ENCODE measurements at places on chromosomes 1 and 21.

- no peak for DNase-seq
Observed at GRCh38 chr1:146021622-146022402, at the start of gene HJV. TSS of gene HJV (minus strand) at chr1:146021735. CDS start at chr1:146020231, 1,504 bp downstream.

DNA sequence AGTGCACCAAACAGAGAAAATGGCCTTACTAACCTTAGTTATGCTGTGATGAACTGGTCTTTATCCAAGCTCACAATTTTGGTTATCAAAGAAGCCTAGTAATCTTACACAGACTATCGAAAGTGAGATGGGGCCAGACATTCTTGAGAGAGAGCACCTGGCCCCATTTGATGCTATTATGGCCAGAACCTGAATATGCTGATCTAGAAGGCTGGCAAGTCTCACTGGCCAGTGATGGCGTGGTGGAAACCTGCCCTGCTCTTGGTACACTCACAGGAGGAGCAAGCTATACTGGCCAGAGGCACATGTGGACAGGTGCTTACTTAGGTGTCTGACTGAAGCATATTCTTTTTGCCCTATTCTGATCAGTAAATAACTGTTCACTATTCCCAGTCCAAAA is 357.8 kb upstream of the ZRANB2 start:
- DNase-seq: no peak

DNA sequence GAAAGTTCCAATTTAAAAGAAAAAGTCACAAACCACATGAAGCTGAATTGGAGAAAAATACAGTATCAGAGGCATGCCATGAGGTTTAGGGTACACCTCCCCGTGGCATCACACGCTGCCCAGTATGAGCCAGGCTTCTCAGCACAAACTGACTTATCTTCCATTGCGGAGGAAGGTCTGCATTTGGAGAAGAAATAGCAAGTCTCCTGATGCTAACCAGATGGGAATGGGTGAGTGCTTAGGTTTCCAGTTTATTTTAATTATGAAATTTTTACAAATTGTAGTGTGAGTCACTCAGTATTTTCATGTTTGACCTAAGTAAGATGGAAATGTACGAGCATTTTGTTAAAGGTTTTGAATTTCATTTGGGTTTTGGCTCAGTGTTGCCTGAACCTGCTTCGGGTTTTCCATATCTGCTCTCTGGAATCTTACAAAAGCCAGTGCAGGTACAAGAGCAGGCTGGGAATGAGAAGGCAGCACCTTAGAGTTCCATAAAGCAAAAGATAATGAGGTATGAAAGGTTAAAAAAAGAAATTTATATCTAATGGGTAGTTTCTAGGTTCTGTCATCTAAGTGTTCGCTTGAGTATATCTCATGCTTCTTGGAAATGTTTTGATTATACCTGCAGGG is 213.9 kb downstream of the PATJ start:
- DNase-seq: no peak

DNA sequence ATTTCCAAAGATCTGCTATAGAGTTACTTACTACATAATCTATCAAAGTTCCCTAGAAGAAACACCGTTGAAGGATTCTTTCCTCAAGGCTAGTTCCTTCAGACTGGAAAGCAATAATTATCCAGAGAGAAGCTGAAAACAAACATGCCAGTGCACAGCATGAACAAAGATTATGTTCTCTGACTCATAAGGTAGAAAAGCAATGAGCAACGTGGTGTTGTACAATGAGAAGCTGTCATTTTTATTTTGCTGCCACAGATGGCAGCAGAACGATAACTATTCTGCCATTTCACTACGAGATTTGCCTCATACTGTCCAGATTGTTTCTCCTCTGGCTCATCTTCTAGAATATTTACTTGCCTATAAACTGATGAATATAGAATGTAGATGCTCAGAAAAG is 10.7 kb downstream of the EXTL2 start:
- no peak for DNase-seq

DNA sequence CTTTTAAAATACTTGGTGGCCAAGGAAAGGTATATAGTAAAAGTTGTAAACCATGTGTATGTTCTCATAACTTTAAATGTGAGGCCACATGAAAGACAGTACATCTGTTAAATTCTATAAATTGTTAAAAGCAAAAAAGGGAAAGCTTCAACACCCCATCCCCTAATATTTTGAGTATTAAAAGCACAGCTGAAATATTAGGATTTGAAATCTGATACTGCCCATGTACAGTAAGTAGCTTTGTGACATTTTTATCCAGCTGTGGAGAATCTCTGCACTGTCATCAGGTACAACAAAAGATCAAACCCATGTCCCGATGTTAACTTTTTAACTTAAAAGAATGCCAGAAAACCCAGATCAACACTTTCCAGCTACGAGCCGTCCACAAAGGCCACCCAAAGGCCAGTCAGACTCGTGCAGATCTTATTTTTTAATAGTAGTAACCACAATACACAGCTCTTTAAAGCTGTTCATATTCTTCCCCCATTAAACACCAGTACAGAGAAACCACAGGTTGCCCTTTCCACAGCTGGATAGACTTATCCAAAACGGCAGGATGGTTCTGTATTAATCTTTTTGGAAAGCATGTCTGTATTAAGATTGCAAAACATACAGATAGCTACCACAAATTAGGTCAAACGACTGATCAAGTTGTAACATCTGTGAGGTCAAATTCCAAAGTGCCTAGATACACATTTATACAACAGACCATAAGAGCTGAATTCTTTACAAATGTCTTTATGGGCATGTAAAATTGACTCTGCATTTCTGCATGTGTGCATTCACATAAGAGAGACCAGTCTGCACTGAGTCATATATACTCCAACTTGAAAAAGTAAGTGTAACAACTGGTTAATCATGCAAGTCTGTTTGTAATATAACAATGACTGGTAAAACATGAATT is 5.2 kb downstream of the IRF2BP2 start:
- DNase-seq: no peak

GRCh38 chr21:35751171-35751570 is 309.2 kb downstream of the SETD4 start:
- DNase-seq: no peak

DNA sequence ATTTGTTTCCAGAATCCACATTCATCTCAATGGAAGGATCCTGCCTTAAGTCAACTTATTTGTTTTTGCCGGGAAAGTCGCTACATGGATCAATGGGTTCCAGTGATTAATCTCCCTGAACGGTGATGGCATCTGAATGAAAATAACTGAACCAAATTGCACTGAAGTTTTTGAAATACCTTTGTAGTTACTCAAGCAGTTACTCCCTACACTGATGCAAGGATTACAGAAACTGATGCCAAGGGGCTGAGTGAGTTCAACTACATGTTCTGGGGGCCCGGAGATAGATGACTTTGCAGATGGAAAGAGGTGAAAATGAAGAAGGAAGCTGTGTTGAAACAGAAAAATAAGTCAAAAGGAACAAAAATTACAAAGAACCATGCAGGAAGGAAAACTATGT is 2.6 kb downstream of the GADD45A start:
- no peak for DNase-seq

DNA sequence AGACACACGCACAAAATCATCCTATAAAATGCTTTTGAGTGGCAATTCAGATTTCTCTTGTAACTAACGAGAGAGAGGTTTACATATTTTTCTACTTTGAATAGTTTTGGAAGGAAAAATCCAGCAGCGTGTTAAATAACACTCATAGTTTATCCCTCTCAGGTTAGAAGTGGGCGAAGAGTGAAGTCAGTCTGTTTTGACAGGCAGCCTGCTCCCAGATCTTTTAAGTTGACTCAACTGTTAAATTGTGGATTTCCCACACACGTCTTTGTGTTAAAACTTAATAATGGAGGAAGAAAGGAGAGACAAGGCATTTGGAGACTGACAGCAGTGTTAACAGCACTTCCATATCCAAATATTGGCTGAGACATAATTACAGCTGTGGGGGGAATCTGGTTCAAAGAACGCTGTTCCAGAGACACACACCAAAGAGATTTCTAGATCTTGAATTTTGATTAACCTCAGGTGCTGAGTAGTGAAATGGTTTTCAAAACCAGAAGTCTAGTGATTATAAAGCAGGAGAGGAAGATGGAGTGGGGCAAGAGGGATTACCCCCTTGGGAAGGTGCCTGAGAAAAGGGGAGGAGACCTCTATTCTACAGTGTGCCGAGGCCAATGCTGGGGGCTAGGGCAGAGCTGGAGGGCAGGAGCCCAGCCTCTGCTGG is 2.7 kb downstream of the MAPKAPK2 start:
- DNase-seq: no peak

- no peak for DNase-seq
Observed at GRCh38 chr1:225824533-225824941, 14.6 kb downstream of the EPHX1 start.

DNA sequence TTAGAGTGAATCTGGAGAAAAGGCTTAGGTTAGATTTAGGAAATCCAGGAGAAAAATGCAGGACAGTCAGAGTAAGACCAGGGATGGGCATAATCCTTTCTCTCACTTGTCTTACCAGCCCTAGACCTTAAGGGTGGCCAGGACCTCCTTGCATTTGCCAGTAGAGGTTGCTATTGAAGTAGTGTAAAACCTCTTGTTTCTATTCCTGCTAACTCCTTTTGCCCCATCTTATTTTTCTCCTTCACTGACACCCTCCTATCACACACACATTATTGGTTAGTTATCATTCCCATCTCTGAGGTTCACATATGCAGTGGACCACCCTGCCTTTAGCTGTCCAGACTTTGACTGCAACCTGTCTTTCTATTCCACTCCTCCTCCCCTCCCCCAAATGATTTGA is 75.0 kb upstream of the MACF1 start:
- DNase-seq: no peak

DNA sequence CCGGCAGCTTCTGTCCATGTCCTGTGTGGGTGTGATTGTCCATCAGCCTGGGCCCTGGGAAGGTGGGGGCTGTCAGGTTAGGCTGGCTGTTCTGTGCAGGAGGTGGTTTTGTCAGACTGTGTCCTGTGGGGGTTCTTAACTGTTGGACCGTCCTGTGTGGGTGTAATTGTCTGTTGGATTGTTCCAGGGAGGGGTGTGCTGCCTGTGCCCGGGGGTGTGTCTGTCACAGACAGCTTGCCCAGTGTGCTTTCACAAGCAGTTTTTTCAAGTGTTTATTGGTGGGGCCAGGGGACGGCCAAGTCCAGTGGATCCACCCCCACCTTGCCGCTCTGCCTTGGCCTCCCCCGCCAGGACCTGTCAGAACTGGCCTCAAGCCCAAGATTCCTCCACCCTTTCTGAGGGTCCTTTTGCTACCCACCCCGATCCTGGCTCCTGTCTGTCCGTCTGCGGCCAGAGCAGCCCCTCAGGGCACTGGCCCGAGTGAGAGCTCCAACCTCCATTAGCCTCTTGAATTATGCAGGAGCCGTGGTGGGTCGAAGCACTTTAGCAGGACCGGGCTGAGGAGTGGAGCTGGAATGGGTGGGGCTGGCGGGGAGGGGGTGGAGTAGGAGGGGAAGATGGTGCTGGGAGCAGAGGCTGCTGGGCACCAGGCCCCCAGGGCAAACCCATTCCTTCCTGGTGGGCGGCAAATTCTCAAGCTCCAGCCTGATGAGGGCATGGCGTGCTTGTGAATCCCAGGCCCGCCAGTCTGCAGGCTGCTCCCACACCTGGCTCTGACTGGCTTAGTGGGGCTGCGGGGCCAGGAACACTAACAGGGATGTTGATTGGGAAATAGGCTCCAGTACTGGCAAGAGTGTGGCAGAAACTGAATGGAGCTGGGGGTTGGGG is 47.2 kb downstream of the PTPRF start:
- no peak for DNase-seq

DNA sequence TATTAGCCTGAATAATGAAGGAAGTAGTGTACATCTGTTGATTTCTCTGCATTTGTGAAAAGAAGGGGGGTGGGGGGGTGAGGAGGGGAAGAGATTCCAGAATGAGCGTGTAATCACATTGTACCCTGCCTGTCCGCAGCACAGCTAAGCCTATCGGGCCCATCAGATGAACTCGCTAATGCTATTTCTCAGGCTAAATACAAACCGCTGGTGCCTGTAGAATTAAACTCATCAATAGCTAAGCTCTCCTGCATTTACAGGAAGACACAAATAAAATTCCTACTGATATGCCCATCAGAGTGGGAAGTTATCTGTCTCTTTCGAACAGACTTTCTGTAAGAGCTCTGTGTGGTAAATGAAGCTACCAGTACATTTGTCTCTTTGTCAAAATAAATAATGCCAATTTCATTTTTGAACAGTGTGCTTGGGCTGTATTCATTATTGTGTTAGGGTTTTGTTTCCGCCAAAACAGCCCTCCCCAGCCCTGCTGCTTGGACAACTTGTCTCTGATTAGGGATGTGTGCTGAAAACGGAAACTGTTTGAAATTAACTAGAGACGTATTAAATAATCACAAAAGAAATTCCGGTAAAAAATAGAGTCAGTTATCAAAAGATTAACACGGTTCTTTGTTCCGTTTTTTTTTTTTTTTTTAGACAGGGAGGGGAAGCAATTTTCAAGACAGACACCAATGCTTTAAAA is 305.4 kb downstream of the TTLL7 start:
- no peak for DNase-seq

GRCh38 chr21:14739590-14739989 is 193.5 kb upstream of the SAMSN1 start:
- DNase-seq: no peak

- no peak for DNase-seq
Observed at GRCh38 chr1:205950826-205951549, 7.7 kb upstream of the SLC26A9 start.

DNA sequence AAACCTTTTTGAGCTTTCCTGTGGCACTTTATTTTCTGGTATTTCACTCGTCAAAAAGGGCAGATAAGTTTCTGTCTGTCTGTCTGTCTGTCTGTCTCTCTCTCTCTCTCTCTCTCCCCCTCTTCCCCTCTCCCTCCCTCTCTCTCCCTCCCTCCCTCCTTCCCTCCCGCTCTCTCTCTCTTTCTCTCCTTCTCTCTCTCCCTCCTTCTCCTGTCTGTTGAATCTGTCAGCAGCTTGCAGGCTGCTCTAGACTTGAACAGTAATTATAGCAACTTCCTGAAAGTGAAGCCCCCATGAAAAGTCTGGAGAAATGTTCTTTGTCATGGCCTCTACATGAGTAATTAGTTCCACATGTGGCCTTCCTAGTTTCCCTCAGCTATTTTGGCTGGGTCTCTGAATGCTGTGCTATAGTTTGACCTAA is 275.2 kb upstream of the C1orf105 start:
- DNase-seq: no peak

DNA sequence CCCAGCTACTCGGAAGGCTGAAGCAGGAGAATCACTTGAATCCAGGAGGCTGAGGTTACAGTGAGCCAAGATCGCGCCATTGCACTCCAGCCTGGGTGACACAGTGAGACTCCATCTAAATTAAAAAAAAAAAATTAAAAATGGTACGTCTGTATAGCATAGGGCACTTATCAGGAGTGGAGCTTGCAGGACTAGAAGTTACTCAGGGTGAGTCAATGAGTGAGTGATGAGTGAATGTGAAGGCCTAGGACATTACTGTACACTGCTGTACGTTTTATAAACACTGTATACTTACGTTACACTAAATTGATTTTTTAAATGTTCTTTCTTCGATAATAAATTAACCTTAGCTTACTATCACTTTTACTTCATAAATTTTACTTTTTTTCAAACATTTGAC is 183.6 kb downstream of the NR5A2 start:
- DNase-seq: no peak

DNA sequence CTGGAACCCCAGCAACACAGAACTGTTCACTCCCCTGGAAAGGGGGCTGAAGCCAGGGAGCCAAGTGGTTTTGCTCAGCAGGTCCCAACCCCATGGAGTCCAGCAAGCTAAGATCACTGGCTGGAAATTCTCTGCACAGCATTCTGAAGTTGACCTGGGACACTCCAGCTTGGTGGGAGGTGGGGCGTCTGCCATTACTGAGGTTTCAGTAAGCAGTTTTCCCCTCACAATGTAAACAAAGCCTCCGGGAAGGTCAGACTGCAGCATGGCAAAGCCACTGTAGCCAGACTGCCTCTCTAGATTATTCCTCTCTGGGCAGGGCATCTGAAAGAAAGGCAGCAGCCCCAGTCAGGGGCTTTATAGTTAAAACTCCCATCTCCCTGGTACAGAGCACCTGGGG is 59.7 kb downstream of the INKA2 start:
- no peak for DNase-seq
